ENCODE measurements at places on chromosomes 4 and X. TPM values are rescaled to one million over a fixed set of nuclear protein-coding genes. Genes with fewer than 3 reads are reported as not detected.

DNA sequence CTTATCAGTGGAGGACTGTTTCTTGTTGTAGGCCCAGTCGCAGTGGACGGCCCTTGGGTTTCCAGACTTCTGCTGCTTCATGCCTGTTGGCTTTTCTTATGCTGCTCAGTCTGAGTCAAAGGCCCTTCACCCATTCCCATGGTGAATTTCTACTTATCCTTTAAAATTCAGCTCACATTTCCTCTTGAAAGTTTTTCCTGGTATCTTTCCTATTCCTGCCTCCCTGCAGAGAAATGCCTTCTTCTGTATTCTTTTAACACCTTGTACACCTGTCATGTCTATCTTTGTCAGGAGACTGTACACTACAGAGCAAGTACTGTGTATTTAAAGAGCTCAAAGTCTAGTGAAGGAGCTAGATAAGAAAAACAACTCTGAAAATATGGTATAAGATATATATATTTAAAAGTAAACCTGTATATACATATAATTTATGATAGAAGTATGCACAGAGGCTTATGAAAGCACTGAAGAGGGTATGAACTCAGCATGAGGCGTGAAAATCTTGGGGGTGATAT is 22.0 kb downstream of the NPNT start:
- DNase-seq = no peak

- no peak for DNase-seq
Observed at GRCh38 chr4:188804861-188805260, 665.6 kb downstream of the TRIML1 start.

DNA sequence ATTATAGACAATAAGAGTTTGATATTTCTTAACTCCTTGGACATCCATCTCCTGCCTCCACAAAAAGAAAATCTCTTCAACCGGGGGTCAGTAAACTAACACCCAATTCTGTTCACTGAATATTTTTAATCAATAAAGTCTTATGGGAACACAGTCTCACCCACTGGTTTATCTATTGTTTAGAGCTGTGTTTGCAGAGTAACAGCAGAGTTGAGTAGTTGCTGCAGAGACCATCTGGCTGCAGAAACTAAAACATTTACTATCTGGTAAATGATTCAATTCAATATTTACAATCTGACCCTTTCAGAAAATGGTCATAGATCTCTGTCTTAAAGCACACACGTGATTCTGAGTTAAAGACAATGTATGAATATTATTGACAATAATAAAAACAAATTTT is 94.0 kb downstream of the TMA16 start:
- no peak for DNase-seq

- DNase-seq = no peak
Observed at GRCh38 chr4:89894649-89895550, at the start of gene MMRN1. MMRN1 (plus strand) TSS chr4:89894854; CDS start chr4:89894972, 118 bp downstream.

Gene CPE
- 204 TPM for polyA plus RNA-seq

Gene GSPT2
- polyA plus RNA-seq = 24.2 TPM

Gene MAGEA6
- polyA plus RNA-seq = not detected
